Astrocyte (in vitro differentiated cells and primary cell): ENCODE measurements at places on chromosomes 5 and 9. TPM values are rescaled to one million over a fixed set of nuclear protein-coding genes. Genes with fewer than 3 reads are reported as not detected.
A peak's percentile ranks its signal among the peaks of the same experiment; 100 is the strongest.

OR2K2 gene
- total RNA-seq: not detected in 2 replicates

PCDHGC4 gene
- total RNA-seq: 6.6 and 7.4 TPM in 2 replicates

INSL6 gene
- not detected in 2 replicates for total RNA-seq

SGTB gene
- total RNA-seq: 29.5 and 31.7 TPM in 2 replicates

C9orf43 gene
- 0.65 and 0.66 TPM in 2 replicates for total RNA-seq

SLC36A2 gene
- not detected in 2 replicates for total RNA-seq

ST8SIA4 gene
- 0.59 and 0.82 TPM in 2 replicates for total RNA-seq

DNA sequence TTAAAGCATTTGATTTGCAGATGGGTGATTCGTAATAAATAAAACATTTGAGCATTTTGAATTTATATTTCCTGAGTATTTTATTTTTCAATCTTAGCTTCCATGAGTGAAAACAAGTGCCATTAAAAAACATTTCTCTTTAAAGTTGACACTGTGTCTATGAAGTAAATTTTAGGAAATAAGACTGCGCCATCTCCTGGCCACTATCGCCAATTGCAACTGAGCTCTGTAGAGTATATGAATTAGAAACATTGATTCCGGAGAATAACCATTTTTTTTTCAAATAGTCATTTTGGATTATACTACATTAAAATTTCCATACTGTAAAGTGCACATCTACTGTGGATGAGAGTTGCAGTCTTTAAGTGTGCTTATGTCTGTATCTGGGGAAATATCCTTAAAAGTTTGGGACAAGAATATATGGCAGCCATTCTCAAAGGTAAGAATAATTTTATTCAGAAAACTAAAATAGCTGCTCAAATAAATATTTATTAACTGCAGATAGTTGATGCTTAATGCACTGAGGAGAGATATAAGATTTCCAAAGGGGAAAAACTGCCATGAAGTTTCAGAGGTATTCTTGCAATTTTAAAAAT lies 5.9 kb downstream of the DMRTA1 start:
- DNase-seq: no peak

- DNase-seq: no peak
Measured at GRCh38 chr5:111626473-111627148, 114.3 kb upstream of the STARD4 start.

- no peak for DNase-seq
Measured at GRCh38 chr5:31965227-31965626, 208.9 kb downstream of the GOLPH3 start.

GRCh38 chr9:72949244-72949582 lies 3.6 kb downstream of the ALDH1A1 start:
- DNase-seq: no peak

GRCh38 chr9:131485728-131486422 lies 16.8 kb upstream of the POMT1 start:
- DNase-seq: no peak

GRCh38 chr5:178194026-178194425 lies 6.9 kb upstream of the GMCL2 start:
- no peak for DNase-seq

GRCh38 chr5:15539951-15540350 lies 40.0 kb downstream of the FBXL7 start:
- peak; percentile 41 for DNase-seq

- no peak for DNase-seq
Measured at GRCh38 chr5:149381986-149382338, 2.9 kb upstream of the IL17B start.

DNA sequence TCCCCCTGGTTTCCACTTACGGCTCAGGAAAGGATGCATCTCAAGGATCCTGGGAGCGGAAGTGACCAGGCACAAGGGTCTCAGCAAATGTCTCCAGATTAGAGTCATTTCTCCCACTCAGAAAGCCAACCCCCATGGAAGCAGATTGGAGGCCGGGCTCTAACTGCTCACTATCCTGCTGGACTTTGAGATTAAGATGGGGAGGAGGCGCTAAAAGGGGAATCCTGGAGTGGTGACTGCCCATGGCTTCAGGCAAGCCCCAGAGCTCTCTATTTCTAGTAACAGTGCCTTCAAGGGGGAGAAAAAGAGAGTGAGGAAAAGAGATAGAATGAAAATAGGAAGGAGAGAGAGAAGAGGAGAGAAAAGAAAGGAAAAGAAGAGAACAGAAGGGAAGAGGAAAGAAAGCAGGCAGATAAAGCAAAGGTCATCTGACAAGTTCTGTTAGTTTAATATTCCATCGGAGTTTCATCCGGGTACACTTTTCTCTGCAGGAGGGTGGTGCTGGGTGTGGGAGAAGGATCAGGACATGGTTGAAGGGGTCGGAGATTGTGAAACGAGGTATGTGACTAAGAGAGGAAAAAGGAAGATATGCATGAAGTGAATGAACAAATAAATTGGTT lies at the start of gene AGXT2:
TSS of gene AGXT2 (minus strand) at position 165 of the 620 bp plus-strand sequence. CDS start at position 108, 57 bp downstream.
- no peak for DNase-seq

- peak; percentile 99 for DNase-seq
Measured at GRCh38 chr5:137146402-137146890, 352.7 kb downstream of the SPOCK1 start.

DNA sequence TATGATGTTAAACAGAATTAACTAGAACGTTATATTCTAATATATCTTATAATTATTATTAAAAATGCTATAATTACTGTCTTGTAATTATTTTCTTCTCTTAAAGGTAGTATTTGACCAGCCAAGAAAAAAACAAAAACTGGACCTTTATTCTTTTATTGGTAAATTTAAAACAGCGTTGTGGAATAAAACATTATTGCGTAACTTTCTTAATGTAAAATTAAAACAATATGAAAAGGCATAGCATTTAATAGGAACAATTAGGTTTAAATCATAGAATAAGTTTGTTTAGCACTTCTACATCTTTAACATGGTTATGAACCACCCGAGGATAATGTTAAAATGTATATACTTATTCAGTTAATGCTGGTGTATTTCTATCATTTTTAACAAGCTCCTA lies 574.5 kb upstream of the CDH18 start:
- no peak for DNase-seq

GRCh38 chr5:95822043-95822541 lies 434 bp downstream of the GLRX start:
- peak; percentile 26 for DNase-seq

GRCh38 chr9:105291938-105292337 lies 47.5 kb downstream of the SLC44A1 start:
- DNase-seq: no peak

DNA sequence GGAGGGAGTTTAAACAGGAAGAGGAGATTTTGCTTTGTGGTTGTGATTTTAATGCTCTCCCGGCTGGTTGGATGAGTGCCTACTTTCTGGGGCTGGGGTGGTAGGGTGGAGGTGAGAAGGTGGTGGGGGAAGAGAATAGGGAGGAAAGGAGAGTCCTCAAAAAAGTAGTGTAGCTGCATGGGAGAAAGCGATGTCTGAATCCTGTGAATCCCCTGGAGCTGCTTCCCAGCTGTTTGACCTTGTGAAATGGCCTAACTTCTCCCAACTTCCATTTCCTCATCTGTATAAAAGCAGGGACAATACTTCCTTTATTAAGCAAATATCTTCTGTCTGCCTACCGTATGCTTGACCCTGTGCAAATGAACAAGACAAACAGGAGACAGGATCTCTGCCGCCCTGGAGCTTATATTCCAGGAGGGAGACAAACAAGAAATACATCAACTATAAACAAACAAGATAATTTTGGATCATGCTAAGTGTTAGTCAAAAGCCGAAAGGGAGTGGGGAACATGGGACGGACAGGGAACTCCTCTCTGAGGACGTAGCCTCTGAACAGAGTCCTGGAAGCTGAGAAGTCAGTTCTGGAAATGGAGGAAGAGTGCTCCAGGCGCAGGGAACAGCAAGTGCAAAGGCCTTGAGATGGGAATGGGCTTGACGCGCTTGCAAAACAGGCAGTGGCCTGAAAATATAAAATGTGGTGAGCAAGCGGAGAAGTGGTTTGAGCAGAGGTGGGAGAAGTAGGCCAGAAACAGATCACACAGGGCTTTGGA lies 103.5 kb downstream of the SPRY4 start:
- DNase-seq: no peak

DNA sequence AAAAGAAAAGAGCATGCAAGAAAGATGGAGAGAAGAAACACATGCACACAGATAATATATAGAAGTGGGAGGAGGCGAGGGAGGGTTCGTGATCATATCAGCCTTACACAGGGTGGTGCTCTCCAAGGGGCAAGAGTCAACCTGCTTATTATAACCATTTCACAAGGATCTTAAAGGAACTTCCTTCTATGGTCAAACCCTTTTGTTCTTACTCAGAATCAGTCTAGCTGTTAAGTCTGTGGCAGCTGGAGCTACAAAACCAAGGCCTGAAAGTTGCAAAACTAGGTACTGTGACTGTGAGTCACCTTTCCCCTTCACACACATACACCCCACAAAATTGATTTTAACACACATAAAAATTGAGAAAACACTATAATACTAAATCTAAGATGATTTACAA lies 18.5 kb upstream of the ERMP1 start:
- DNase-seq: peak; percentile 45

- no peak for DNase-seq
Measured at GRCh38 chr5:42760426-42760825, 3.8 kb downstream of the CCDC152 start.

DNA sequence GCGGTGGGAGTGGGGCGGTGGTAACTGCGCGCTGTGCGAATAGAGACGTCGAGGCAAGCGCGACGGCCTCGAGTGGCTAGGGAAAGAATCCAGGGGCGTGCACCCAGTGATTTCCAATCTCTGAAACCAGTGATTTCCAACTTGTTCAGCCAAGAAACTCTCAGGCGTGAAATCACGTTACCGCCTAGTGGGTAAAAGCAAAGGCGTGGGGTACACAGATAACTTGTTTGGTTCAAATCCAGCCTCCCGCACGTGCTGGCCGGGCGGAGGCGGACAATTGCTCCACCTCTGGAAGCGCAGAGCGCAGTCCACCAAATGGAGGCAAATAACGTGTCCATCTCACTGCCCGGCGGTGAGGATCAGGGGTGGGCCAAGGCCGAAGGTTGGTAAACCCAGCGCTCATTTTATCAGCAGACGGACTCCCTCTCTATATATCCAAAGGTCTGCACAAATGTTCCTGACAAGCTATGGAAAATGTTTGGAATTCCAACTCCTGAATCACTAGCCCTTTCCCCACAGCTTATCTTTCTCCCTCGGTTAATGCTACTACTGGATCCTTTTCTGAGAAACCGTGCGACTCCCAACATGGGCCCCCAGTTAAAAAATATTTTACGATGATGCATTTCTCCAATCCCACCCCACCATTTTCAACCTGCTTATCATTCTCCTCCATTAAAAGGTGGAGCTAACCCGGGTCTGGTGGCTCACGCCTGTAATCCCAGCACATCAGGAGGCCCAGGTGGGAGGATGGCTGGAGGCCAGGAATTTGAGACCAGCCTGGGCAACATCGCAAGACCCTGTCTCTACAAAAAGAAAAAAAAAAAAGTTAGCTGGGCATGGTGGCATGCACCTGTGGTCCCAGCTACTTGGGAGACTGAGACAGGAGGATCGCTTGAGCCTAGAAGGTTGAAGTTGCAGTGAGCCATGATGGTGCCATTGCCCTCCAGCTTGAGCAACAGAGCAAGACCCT lies 950 bp upstream of the FNBP1 start:
- DNase-seq: peak; percentile 75
